Head of caudate nucleus (tissue), 42 donors: ENCODE measurements at places on chromosomes 2 and 18.

- DNase-seq, result no peak
Observed at GRCh38 chr18:75377258-75377657, 50.2 kb downstream of the SMIM21 start.

DNA sequence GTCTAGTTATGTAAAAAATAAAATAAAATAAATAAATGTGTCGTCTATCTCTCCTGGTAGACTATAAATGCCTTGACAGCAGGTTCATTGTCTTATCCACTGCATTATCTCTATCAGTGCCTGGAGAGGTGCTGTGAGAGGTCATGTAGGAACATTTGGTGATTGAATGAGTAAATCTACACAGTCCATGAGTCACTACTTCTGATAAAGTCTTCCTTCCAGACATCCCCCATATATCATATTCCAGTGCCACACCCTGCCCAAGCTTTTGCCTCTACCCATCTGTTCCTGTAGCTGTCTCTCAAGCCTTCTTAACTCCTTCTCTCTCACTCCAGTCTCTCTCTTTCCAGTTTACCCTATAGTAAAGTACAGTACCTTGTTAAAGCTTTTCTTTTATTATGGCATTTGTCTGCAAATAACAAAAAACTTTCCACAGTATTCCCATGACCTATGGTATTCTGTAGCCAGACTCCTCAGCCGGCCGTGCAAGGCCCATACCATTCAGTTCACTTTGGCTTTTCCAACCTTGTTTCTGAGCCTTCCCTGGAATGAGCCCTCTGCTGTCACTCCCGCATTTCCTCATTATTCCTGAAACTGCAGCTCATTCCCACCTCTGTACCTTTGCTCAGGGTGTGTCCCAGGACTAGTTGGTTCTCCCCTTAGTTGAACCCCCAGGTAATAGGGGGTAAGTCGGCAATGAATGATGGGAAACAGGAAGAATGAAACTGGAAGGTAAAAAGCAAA lies 37.5 kb downstream of the ANXA4 start:
- no peak for DNase-seq

GRCh38 chr2:39550701-39551285 lies 113.7 kb upstream of the MAP4K3 start:
- no peak for DNase-seq

DNA sequence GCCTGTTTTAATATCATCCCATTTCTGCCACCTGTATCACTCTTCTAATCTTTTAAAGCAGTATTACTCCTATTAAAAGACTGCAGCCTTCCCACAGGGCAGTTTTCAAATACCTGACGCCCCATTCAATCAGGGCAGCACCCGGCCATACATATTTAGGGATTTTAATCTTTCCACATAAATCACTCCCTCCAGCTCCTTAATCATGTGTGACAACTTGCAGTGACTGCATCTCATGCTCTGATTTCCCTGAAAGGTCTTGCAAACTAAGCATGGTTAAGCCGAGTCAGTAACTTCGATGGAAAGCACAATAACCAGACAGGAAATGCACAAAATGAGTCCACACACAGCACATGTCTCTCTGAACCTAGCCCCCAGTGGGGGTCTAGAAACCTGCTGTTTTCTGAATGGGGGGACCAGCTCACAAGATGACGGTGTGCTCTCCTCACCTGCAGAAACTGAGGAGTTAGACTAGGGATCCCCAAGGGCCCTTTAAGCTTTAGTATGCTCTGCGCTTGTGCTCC lies 116.9 kb upstream of the CREB1 start:
- DNase-seq, result no peak

DNA sequence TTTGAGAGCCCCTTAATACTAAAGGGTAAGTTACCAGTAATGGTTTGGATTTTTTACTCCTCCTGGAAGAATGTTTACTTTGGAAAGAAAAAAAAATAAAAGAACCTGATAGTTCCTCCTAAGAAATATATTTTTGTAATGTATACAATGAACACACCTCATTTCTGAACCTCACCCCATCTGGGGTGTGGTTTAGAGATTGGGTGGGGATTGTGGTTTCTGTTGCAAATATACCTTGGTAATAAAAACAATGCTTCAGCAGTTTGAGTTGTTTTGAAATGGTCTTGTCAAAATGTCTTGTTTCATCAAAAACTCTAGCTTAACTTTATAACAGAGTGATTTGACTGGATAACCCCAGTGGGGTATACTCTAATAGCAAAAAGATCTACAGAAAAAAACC lies 448.9 kb upstream of the MEIS1 start:
- DNase-seq, result no peak

DNA sequence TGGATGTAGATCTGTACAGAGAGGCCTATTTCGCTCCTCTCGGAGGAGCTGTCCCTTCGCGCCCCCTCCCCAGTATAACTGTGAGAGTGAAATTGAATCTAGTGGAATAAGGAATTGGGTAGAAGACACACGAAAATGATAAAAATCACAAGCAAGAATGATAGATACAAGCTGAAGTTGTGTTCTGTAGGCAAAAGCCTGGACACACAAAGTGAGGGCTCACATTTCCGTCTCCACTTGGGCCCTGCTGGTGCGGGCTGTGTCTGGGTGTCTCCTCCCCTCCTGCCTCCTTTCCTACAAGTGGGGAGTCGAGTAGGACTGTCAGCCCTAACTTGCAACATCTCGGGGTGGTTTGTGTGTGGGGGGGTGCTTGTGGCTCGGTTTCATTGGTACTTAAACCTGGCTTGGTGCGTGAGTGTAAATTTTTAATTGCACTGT lies 457 bp upstream of the SP9 start:
- DNase-seq, result no peak

DNA sequence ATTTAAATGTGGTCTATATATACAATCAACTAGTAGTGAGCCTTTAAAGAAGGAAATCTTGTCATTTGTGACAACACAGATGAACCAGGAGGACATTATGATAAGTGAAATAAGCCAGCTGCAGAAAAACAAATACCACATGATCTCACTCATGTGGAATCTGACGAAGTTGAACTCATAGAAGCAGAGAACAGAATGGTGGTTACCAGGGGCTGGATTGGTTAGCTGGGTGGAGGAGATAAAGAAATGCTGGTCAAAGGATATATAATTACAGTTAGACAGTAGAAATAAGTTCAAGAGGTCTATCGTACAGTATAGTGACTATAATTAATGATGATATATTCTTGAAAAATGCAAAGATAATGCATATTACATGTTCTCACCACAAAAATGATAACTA lies 267.9 kb downstream of the FBXO15 start:
- no peak for DNase-seq
